ENCODE measurements at places on chromosomes 6 and 20. TPM values are rescaled to one million over a fixed set of nuclear protein-coding genes. Genes with fewer than 3 reads are reported as not detected.

- no peak for DNase-seq
Measured at GRCh38 chr6:141026504-141026903, 1106.2 kb upstream of the GJE1 start.

Gene STK35
- total RNA-seq: 38.2 TPM

DNA sequence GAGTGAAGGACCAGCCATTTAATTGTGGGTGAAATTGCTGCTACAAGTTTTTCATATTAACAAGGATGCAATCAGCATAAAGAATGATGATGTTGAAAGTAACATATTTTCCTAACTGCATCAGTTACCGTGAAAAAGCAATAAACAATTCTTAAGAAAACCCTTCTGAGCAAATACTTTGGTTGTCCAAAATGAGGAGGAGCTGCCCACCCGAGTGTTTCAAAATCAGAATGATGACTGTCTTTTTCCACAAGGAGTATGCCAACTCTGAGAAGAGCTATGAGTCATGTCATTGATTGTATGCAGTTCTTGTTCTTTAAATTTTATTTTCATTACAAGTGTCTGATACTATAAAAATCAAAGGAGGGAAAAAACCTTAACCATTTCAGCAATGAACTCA is 470.5 kb downstream of the COL12A1 start:
- DNase-seq: no peak

DNA sequence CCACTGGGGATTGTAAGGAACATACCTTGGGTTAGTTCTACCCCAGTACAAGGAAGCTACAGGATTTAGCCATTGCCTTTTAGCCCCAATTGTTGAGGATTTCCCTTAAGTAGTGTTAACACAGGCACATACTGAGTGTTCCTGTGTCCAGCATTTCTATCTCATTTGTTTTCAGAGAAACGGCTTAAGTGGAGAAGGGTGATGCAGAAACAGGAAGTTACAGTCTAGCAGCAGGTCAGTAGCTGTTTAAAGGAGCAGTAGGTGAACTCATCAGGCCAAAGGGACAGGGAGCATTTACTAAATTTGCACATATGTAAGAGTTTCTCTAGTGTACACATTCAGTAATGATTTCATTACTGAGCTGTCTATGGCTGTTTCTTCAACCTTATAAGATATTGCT is 644.2 kb upstream of the GJE1 start:
- DNase-seq: no peak

- no peak for DNase-seq
Measured at GRCh38 chr6:44036699-44037101, 90.6 kb downstream of the MRPL14 start.

Gene ZNF334
- 4.4 TPM for total RNA-seq

Gene TRPC4AP
- total RNA-seq: 34.6 TPM

DNA sequence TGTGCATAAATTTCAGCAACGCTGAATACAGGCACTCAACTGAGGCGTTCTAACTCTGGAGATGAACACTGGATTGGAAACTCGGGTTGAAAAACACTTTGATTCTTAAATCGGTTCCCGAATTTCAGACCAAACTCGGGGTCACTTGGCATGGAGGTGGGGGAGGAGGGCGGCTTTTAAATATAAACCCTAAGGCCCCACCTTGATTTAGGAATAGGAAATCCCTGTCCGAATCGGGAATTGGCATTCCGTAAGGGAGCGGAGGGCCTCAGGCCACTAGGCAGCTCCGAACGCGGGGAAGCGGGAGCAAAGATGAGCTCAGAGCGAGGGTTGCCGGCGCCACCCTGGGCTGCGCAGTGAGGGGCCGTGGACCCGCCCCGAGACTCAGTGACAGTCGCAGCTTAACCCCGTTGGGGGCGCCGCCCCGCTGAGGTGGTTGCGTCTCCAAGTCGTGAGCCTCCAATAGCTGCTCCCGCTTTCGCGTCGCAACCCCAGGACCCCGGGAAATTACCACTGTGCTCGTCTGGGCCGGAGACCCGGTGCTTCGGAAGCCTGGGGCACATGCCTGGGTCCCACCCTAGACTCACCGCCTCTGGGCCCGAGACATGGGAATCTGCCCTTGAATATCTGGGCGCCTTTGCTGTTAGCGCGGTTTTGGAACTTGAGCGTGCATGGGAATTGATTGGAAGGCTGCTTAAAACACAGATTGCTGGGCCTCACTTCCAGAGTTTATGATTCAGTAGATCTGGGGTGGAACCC is 4.6 kb upstream of the SIM1 start:
- DNase-seq: no peak

Gene BEND6
- total RNA-seq: 5.3 TPM

GRCh38 chr6:157885211-157885788 is 62.3 kb downstream of the SNX9 start:
- no peak for DNase-seq

Gene COL9A3
- 11.7 TPM for total RNA-seq

DNA sequence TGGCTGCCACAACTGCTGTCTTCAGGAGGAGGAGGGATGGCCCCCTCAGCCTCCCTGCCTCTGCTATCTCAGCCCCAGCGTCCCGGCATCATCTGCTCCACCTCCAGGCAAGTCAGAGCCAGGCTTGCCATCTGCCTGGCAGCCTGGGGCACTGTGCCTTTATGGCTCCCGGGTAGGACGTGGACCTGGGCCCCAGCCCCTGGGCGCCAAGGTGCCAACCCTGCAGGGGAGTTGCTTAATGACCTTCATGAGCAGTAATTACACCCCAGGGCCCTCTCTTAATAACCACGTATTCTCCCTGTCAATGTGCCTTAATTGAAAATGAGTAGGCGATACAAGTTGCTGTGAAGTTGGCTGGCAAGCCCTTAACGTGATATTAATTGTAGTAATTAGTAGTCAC is 122.1 kb upstream of the MLN start:
- DNase-seq: no peak

Gene TCP11
- not detected for total RNA-seq

Gene CHRNA4
- total RNA-seq: 1.6 TPM

- DNase-seq: peak; percentile 33
Measured at GRCh38 chr6:107075951-107076381, 39.3 kb downstream of the BEND3 start.

Gene SLC9A8
- total RNA-seq: 10.1 TPM

DNA sequence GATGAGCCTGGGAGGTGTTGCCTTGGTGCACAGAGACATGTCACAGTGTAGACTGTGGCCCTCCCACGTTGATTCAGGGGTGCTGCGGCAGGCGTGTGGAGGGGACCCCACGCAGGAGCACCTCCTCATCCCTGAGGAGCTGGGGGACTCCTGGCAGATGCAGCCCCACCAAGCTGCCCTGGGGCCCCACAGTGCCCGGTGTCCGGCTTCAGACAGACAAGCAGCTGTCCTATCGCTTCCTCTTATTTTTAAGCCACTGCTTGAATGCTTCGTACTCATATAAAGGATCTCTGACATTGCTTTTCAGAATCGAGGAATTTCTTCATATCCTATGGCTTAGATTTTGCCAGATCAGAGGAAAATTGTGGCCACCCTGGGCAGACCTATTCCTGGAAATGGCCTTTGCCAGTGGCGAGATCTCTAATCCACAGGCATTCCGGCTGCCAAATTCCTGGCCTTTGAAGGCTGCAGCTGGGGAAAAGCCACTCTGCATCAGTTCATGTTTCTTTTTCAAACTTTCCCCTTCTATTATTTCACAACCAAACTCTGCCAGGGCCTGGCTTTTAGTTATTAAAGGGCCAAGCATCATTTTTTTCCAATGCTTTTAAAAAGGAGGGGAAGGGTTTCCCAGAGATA is 337.0 kb downstream of the THBS2 start:
- DNase-seq: no peak

Gene PDE10A
- total RNA-seq: 2.7 TPM

DNA sequence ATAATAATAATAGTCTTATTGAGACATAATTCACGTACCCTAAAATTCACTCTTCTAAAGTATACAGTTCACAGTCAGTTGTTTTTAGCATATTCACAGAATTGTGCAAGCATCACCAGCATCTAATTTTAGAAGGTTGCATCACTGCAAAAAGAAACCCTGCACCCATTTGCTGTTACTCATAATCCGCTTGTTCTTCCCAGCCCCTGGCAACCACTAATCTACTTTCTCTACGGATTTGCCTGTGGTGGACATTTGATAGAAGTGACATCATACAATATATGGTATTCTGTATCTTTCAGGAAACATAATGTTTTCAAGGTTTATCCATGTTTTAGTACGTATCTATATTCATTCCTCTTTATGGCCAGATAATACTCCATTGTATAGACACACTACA is 41.5 kb upstream of the FAM184A start:
- peak; percentile 59 for DNase-seq

Gene HLA-DQB1
- total RNA-seq: not detected

- no peak for DNase-seq
Measured at GRCh38 chr6:98433325-98434056, 400.9 kb upstream of the POU3F2 start.

- DNase-seq: peak; percentile 16
Measured at GRCh38 chr6:44161997-44162338, 3.3 kb downstream of the CAPN11 start.

GRCh38 chr6:84549917-84550316 is 214.5 kb downstream of the TBX18 start:
- no peak for DNase-seq

DNA sequence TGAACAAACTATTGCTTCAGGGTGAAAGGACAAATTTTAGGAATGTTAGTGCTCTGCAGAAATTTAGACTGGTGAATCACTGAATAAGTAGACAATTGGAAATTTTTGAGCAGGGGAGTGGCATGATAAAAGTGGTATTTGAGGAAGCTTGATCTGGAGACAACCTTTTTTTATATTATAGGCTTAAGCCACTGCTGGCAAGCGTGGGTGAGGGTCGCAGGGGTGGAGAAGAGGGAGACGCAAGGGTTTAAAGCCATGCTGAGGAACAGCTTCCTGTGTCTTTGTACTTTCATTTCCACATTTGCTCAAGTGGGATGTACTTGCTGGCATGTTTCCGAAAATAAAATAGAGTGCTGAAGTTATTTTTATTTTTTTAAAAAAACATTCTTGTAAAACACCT is 23.7 kb downstream of the NCOA7 start:
- DNase-seq: peak; percentile 60

DNA sequence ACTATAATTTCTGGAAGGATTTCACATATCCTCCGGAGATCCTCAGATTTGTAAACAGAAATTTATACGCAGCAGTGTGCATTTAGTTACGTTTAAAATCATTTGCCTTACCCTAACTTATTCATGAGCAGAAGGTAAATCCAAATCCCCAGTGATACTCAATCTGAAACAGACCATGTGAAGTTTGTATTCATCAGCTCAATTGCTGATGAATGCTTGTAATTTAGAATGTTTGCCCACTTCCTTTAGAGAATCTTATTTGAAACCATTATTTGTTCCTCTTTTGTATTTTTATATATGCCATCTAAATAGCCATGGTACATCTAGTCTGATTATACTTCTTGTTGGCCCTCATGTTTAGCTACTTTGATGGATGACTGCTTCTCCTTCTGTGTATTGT is 15.4 kb downstream of the TAAR1 start:
- DNase-seq: no peak

GRCh38 chr6:159894991-159895390 is 4.2 kb downstream of the MAS1 start:
- DNase-seq: no peak

GRCh38 chr6:101266063-101266462 is 127.4 kb upstream of the GRIK2 start:
- DNase-seq: no peak

- DNase-seq: no peak
Measured at GRCh38 chr20:60897976-60898375, 354.1 kb upstream of the CDH4 start.

DNA sequence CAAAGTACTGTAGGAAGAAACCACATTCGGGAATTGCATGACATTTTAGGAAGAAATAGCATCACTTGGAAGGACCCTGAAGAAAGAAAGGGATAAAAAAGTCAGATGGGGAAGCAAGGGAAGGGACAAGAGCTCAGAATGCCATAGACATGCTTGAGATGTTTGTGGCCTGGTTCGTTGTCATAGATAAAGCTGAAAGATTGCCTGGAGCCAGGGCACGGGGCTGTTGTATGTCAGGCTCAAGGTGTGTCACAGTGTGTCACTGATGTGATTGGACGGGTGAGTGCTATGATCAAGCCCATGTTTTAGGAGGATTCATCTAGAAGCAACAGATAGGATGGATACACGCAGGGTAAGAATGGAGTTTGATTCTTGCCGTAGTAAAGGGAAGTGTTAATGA is 216.2 kb upstream of the SOX4 start:
- DNase-seq: no peak

DNA sequence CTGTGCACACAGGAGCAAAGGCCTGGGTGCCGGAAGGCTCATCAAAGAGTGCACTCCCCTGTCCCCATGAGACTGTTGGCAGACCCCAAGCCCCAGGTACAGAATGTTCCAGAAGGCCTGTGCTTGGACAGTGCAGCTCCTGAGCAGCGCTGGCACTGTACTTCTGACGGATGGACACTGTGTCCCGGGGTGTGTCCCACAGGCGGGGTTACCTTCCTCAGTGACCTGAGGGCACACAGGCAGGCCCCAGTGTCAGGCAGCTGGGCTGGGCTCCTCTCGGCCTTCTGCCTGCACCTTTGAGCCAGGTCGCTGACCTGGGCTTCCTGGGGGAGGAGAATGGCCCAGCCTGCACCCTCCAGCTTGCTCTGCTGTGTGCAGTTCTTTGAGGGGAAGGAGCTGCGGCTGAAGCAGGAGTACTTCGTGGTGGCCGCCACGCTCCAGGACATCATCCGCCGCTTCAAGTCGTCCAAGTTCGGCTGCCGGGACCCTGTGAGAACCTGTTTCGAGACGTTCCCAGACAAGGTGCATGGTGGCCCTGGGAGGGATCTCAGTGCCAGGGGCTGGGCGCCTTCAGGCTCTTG is 30.1 kb downstream of the PYGB start:
- DNase-seq: no peak

GRCh38 chr6:46421939-46422338 is 69.3 kb downstream of the RCAN2 start:
- peak; percentile 12 for DNase-seq

DNA sequence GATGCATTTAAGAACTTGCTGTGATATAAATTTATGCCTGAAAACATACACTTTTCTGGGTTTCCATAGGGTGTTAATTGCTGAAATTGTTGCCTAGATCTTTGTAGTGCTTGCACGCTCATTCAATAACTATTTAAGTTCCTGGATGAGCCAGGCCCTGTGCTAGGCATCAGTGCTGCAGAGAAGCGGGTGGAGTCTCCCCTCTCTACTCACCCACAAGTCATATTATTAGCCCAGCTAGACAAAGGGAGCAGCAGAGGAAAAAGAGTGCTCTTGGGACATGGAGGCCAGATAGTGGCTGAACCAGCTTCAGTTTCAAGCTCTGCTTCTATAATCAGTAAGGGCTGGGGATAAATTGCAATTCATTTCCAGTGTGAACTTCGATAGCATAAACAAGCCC is 329.1 kb downstream of the TFAP2B start:
- DNase-seq: no peak

GRCh38 chr6:21049148-21049547 is 514.9 kb downstream of the CDKAL1 start:
- DNase-seq: no peak

GRCh38 chr20:35767683-35768481 is 3.9 kb upstream of the PHF20 start:
- no peak for DNase-seq

GRCh38 chr20:12927489-12927888 is 81.3 kb upstream of the SPTLC3 start:
- peak; percentile 33 for DNase-seq

Gene BTNL2
- not detected for total RNA-seq

GRCh38 chr20:21046413-21047070 is 59.6 kb downstream of the LINC00237 start:
- no peak for DNase-seq

GRCh38 chr6:17269840-17270239 is 11.3 kb upstream of the RBM24 start:
- DNase-seq: no peak

Gene HLA-DMA
- 1.9 TPM for total RNA-seq
